ENCODE measurements at places on chromosomes 6 and 20.

GRCh38 chr20:47257771-47258170 is 98.7 kb downstream of the ZMYND8 start:
- no peak for DNase-seq

- DNase-seq, result no peak
Observed at GRCh38 chr20:44734938-44735337, 10.7 kb upstream of the KCNK15 start.

DNA sequence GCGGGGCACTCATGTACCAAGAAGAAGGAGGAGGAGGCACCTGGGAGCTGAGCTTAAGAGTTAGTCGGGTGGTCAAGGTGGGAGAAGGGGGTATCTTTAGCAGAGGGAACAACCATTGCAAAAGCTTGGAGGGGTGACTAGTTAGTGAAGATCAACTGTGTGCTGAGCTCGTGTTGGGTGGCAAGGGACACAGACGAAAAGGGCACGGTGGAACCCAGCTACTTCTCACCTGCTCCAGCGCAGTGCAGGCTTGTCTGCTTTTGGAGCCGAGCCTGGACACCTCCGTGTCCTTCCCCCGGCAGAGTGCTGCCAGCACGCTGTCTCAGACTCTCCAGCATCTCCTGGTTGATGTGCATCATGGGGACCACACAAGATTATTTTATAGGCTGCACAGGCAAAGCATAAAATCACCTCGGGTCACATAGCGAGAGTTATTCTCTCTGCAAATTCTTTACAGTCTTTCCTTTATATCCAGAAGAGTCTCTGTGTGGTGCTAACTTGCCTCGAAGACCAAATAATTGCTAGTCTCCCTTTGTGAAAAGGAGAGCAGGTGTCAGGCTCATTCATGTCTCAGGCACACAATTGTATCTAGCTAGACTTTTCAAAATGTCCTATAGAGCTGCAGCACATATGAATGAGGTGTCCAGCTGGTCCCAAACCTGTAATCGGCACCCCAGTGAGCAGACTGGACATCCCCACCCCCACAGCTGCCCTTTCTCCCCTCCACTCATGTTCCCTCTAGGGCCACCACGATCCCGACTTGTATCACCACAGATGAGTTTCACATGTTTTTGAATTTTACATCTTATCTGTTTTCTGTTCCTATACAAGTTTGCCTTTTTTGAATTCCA is 123.4 kb downstream of the CEBPB start:
- no peak for DNase-seq

DNA sequence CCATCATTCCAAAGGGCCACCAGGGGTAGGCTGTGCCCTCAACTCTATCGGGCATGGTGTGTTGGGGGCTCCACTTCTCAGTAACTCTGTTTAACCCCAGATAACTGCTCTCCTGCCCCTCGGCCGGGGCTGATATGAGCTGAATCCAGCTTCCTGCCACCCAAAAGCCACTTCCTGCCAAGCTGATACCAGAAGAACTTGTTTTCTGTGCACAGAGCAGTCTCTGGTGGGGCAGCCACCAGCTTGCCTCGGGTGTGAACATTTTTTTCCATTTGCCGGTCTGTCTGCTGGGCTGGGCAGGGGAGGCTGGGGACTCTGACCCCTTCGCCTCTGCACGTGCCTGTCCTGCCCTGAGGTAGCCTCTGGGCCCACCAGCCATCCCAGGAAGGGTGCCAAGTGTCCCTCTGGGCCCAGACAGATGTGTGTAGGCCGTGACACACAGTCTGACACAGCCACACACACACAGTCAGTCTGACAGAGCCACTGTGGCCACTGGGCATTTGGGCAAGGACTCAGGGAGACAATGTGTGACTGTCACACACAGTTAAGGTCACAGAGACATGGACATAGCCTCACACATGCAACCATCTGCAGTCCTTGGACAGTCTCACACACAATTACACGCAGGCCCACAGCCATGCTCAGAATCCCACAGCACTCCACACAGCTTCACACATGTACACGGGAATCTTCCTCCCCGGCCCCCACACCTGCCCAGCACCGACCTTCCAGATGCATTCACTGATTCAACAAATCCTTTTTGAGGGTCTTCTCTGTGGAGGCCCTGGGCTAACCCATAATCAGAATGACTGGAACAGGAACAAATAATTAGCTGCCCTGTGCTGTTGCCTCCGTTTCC is 45.1 kb downstream of the NOL4L start:
- no peak for DNase-seq

- DNase-seq, result no peak
Observed at GRCh38 chr6:89501222-89501621, 68.3 kb downstream of the ANKRD6 start.

- DNase-seq, result no peak
Observed at GRCh38 chr20:50445354-50446151, 64.6 kb upstream of the PTPN1 start.

GRCh38 chr6:89430201-89430962 is 2.6 kb upstream of the ANKRD6 start:
- no peak for DNase-seq

- DNase-seq, result no peak
Observed at GRCh38 chr20:50926530-50926929, 4.7 kb downstream of the ADNP start.

GRCh38 chr6:133682506-133683307 is 206.2 kb upstream of the TCF21 start:
- DNase-seq, result no peak

DNA sequence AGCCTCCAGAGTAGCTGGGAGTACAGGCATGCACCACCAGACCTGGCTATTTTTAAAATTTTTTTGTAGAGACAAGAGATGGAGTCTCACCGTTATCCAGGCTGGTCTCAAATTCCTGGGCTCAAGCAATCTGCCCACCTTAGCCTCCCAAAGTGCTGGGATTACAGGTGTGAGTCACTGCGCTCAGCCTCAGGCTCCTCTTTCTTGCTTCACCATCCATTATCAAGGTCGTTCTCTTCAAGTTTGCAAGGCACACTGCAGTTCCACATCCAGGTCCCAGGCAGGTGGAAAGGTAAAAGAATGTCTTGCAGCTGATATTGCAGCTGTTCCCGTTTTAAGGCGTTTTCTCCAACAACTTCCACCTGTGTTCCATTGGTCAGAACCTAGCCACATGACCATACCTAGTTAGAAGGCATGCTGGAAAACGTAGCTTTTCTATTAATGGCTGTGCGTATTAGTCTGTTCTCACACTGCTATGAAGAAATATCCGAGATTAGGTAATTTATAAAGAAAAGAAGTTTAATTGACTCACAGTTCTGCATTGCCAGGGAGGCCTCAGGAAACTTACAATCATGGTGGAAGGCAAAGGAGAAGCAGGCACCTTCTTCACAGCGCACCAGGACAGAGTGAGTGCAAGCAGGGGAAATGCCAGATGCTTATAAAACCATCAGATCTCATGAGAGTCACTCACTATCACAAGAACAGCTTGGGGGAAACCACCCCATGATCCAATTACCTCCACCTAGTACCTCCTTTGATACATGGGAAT is 51.7 kb downstream of the PCNA start:
- DNase-seq, result no peak

- no peak for DNase-seq
Observed at GRCh38 chr6:45886776-45887175, 128.9 kb downstream of the CLIC5 start.

GRCh38 chr20:54681869-54682268 is 206.5 kb downstream of the DOK5 start:
- no peak for DNase-seq

DNA sequence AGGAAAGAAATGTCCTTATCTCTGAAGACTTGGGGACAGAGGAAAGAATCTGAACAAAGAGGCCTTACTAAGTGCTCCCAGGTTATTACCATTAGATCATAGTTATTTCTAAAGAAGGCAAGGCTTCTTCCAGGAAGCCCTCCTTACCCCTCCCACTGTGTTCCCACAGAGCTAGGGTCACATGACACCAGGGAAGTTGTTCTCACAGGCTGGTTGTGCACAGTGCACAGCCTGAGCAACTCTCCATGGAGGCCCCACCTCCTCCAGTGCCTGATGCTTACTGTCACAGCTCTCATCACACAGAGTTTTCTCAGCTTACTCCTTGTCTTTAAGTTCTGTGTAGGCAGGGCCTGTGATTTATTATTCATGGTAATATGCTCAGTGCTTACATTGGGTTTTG is 68.9 kb upstream of the SCGN start:
- DNase-seq, result no peak

GRCh38 chr6:131555992-131556391 is 17.0 kb upstream of the ARG1 start:
- DNase-seq, result no peak

DNA sequence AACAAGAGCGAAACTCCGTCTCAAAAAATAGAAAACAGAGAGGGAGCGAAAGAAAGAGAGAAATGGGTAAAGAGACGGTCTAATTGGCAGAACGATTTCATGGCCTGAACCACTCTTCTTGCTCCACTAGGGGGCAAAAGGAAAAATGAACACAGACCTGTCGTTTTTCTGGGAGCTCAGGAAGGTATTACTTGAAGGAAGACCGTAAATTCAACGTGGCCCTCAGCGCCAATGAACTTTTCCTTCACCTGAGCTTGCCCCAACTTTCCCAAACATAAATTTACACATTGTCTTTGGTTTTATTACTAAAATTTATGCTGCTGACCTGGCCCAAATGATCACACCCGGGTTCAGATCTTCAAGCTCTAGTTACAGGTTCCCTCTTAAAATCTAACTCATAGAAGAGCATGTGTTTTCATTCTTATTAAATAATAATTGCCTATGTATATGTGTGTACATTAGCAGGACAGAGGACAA is 67.3 kb downstream of the ATP9A start:
- no peak for DNase-seq

DNA sequence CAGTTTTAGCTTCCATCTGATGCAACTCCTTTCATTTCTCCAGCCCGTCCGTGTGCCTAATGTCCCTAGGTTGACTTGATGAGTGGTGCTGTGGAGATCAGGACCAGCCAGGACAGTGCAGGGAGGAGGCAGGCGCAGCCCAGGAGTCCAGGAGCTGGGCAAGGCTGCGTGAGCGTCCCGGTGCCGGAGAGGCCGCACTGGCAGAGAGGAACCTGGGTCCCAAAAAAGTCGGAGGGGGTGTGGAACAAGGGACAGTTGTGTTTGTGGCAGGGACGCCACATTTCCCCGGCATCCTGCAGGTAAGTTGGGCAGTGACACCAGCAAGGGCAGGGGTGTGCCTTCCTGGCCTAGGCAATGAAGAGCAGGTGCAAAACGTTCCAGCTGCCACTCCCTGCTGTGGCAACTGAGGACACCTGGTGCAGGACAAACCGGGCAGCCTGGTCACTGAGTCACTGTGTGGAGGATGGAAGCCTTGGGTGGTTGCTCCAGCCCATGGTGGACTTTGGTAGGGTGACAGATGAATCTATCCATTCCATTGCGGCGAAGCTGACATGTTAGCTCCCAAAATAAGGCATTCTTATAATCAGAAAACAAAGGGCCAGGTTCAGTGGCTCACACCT is 53.2 kb downstream of the RAMACL start:
- DNase-seq, result no peak

- no peak for DNase-seq
Observed at GRCh38 chr20:4813076-4813862, 91.6 kb downstream of the PRND start.

DNA sequence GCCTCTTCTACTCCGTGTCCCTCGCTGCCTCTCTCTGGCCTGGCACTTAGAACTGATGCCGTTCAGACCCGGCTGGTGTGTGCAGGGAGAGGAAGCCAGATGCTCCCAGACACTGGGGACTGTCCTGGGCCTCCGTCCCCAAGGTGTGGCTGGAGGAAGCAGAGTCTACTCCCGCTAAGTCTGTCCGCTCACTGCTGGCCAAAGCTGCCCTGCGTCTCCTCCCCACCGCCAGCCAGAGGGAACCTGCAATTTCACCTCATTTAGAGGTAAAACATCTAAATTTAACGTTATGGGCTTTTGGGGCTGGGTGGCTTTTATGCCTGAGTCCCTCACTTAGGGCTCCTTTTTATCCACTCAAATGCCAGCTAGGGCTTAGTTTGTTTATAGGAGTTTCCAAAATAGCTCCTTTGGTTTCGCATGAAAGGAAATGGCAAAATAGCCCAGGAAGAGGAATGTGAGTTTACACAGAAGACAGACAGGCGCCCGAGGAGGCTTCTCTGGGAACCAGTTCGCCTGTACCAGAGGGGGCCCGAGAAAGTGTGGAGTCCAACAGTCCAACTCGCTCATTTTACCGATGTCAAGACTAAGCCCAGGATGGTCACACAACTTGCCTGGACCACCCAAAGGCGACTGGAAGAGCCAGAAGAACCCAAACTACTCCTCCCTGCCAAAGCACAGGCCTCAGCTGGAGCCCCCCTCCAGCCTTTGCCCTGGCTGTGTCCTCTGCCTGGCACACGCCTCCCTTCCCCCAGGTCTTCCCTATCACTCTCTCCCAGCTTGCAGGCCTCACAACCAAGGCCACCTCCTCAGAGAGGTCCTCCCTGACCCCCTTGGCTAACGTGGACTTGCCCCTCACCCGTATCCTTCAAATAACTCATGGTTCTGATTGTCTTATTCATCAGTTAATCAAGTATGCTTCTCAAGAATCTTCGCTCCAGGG is 54.5 kb downstream of the RIPOR3 start:
- DNase-seq, result no peak

DNA sequence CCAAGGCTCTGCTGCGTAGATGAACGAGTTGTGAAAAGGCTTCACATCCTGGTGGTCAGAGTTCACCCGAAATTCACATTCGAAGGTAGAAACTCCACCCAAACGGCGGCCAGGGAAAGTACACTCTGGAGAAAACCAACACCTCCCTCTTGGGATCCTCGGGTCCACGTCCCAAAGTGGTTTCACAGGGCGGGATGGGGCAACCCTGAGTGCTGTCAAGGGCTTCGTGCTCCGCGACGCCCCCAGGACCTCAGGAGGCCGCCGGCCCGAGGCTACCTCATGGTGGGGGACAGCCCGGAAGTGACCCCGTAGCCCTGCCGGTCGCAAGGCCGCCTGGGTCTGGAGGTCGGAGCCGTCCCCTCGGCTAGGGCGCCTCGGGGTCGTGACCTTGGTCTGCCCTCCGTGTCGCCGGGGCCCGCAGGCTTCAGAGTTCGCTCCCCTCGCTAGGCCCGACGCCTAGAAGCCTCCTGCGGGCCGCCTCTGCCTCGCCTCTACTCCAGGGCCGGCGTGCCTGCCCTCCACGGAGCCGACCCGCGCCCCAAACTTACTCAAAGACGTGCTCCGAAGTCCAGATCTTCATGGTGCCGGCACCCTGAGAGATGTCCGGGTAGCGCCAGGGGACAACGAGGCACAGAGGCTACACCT is at the start of gene PRELID3B:
Gene PRELID3B, minus strand, starts transcription at position 636 of the 645 bp plus-strand sequence. Its CDS starts 56 bp downstream, at position 580.
- DNase-seq, result no peak

All from substantia nigra (tissue), 51 donors.